ENCODE measurements at places on chromosomes 12 and 14.

DNA sequence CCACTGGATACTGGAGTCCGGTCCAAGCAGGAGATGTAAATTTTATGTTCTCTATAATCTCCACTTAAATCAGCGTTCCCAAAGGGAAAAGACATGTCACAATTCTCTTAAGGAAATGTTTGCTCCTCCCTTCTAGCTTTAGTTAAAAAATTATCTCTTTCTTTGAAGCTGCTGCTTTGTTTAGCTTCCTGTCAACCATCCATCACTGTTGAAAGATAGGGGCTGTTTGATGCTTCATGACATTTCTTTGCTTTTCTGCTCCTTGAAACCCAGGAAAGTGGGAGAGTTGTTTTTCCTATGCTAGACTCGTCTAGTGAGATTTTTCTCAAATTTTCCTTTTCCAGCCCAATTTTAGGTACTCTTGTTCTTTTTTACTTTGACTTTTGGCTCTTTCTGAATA, 31.9 kb downstream of the MBIP start:
- DNase-seq, result no peak

DNA sequence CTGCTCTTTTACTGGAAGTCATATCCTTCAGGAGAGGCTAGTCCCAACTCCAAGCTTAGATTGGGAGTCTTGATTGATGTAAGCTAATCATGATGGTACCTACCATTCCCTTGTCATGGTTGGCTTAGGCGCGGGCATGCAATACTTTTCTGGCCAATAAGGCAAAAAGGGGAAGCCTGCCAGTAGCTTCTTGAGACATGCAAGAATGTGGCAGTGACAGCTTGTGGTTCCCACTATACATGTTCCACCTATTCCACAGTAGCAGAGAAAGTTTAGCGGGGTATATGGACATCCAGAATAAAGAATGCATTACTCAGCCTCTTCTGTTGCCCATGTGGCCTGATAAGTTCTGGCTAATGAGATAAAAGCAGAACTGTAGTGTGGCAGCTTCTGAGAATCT, 55.0 kb downstream of the AP5M1 start:
- DNase-seq, result no peak

GRCh38 chr14:34124585-34124984, 173.7 kb upstream of the EGLN3 start:
- no peak for DNase-seq

DNA sequence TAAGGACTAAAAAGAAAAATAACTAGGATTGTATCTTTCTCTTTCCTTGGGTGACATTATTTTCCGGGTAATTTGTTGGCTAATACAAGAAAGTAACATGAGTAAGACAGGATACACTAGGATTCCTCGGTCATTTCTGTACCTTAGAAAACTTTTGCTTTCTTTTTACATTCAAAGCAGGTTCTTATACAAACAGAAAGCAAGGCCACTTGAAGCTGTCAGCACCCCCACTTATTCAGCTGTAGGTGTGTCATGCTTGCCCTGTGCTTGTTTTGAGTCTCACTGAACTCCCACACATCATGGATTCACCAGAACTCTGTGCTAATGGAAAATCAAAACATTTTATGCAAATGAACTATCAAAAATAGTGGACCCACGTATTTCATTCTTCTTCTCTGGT, 266.8 kb upstream of the CLEC14A start:
- DNase-seq, result no peak

DNA sequence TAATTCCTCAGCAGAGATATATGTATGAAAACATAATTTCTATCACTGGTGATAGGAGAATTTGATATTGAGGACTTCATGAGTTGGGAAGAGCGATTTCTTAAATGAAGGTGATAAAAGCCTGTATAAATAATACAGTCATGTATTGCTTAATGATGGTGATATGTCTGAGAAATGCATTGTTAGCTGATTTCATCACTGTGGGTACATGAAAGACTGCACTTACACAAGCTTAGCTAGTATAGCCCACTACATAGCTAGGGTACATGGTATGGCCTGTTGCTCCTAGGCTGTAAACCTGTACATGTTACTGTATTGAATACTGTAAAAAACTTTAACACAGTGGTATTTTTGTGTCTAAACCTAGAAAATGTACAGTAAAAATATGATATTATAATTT, 63.4 kb downstream of the ANO4 start:
- no peak for DNase-seq

DNA sequence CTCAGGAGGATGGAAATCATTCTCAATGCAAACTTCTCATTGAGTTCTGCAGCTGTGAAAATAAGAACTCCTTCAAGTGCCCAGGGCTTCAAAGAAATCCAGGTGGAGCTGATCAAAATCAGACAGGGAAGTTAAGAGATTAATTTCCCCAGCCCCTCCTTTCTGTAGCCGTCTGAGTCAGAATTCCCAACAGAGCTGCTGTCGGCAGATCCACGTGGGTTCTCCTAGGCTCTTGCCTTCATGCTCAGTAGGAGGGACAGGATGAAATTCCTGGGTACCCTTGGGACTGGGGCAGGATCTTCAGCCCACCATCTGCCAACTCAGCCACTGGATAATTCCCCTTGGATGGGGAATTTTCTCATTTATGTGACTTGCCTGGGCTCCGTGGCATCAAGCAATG, 13.3 kb downstream of the TGFB3 start:
- DNase-seq, result no peak

DNA sequence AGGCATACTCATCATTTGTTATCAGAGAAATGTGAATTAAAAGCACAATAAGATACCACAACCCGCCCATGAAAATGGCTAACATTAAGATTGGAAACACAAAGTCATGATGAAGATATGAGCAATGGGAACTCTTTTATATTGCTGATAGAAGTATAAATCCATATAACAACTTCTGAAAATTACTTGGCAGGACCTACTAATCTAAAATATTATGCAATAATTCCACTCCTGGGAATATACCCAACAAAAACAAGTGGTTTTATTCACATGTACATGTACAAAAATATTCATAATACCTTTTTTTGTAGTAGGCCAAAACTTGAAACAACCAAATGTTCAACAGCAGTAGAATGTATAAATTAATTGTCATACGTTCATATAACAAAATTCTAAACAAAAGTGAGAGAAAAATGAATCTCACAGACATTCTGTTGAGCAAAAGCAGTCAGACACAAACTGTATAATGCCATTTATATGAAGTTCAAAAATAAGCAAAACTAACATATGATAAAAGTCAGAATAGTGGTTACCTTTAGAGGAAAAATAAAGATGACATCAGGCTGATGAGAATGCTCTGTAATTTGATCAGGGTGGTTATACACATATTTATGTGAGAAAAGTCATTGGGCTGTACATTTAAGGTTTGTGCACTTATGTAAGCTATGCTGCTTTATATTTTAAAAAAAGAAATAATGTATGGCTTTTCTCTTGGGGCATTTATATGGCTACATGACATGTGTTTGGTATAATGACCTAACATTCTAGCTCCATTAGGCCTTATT, 309.2 kb upstream of the KITLG start:
- DNase-seq, result no peak

DNA sequence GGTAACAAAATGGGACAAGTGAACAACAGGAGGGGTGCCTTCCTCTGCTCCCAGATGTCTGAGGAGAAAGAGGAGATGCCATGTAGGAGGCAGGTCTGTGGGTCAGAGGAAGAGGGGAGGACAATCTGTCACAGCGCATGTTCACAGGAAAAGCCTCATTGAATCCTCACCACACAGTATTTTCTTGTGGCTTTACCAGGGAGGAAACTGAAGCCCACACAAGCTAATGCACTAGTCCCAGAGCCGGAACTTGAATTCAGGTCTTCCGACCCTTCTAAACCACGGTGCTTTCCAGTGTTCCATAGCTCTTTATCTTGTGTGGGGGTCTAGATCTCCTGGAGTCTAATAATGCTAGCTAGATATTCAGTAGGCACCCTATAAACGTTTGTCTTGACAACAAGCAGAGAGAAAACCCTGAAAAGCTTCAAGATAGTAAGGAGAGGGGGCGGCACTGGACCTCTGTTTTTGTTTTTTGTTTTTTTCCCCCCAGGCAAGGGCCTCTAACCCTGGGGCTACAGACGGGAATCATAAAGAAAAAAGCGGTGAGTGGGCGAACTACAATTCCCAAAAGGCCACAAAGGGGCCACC, 371 bp upstream of the SHMT2 start:
- peak; percentile 81 for DNase-seq

- no peak for DNase-seq
Measured at GRCh38 chr12:39835517-39836489, 216.2 kb upstream of the ABCD2 start.
